CD4-positive, alpha-beta T cell treated with Interleukin-6 for 4 hours (primary cell): ENCODE measurements at places on chromosomes 5 and 9.

GRCh38 chr9:77743386-77743785 lies 95.3 kb upstream of the GNA14 start:
- DNase-seq: no peak

DNA sequence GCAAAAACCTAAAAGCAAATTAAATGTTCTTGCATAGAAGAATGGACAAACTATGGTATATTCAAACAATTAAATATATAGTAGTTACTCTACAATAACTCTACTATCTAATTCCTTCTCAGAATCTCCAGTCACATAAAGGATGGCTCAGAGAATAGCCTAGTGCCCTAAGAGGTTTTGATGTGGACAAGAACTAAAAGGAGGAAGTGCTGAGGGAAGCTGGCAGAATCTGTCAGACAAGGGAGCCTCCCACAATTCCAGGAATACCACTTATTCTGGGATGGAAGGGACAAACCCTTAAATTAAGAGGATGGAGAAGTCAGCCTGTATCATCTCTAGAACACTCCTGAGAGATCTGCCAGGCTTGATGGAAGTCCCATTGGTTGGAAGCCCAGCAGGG lies 30.4 kb downstream of the TNFSF8 start:
- no peak for DNase-seq

GRCh38 chr5:41871852-41872251 lies 1.6 kb upstream of the OXCT1 start:
- DNase-seq: no peak

- no peak for DNase-seq
Observed at GRCh38 chr5:136205061-136205702, 12.2 kb upstream of the SMIM32 start.

- no peak for DNase-seq
Observed at GRCh38 chr9:100639854-100640253, 62.0 kb downstream of the CAVIN4 start.

DNA sequence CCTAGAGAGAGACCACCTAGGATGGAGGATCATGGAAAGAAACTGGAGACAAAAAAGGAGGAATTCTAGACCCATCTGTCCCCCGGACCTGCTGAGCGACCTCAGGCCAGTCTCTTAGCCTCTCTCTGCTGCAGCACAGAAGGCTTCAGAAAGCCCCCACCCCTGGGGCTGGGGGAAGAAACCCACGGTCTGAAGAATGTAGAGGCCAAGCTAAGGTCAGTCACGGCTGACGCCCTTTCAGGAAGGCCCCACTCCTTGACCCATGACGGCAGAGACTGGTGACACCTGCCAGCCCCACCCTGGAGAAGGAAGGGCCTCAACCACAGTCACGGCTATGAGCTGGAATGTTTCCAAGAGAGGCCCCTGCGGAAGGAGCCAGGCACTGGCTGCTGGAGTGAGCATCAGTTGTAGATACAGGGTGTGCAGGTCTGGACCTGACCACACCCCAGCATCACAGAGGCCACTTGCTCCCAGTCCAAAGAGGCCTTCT lies 120.5 kb upstream of the BOD1 start:
- DNase-seq: no peak

GRCh38 chr9:69469136-69469535 lies 144.1 kb downstream of the ENTREP1 start:
- no peak for DNase-seq

- DNase-seq: peak; percentile 2
Observed at GRCh38 chr5:119470851-119471451, 18.7 kb downstream of the HSD17B4 start.

DNA sequence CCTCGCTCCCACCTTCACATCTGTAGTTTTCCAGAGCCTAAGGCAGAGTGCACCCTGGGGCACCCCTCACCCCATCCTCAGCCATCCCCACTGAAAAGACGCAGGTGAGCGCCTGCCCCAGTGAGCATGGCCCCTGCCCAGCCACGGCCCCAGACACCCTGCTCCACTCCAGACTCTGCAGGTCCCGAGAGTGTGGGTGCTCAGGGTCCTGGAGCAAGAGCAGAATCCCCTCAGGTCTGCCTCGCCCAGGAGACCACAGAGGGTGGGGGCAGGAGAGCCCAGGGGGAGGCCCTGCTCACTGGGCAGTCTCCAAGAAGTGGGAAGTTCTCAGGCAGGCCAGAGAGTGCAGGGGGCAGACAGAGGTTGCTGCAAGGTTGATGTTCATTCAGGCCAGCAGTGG lies 158.6 kb upstream of the PPP1R26 start:
- DNase-seq: no peak

GRCh38 chr9:77832639-77833038 lies 184.5 kb upstream of the GNA14 start:
- DNase-seq: no peak

GRCh38 chr9:32571969-32572899 lies 725 bp downstream of the NDUFB6 start:
- DNase-seq: peak; percentile 81

DNA sequence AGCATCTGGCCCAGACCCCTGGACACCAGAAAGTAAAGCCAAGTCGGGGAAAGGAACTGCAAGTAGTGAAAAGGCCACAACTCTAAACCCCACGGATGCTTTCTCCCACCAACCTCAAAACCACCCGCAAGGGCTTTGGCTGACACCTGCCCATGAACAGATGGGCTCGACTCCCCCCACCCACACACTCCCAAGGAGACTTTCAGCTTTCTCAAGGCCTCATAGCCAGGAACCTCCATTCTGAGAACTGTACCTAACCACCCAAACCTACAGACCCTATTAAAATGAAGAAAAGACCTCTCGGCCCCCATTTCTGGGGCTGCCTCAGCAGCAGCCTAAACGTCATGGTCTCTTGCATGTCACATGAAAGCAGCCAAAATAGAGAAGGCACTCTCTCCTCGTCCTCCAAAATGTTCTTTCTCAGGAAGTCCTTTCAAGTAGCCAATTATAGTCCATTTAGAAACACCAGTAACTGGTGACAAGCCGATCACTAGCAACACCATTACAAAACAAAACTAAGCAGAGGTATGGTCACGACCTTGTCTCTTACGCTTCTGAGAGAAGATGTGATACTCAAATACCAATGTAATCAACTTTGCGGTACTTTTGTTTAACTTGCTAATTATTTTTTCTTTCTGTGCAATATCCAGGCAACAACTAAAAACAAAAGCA lies 2.9 kb downstream of the B4GALT1 start:
- DNase-seq: peak; percentile 7

DNA sequence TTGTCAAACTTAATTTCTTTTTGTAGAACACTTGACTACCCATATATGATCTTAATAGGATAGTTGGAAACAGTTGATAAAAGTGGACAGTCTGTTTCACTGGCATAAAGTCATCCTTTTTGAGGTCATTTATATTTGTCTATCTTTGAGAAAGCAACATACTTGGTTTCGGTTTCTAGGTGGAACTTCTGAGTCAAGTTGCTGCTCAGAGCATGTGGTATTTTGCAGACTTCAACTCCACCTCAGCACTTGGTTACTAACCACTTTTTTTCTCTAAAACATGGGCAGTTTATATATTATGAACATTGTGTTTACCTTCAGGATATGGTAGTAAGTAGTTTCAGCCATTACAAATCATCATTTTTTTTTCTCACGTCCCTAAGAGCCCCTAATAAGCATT lies 1749.0 kb upstream of the C9orf72 start:
- no peak for DNase-seq
